D721Med (cell line): ENCODE measurements at places on chromosomes 5 and 9.

DNA sequence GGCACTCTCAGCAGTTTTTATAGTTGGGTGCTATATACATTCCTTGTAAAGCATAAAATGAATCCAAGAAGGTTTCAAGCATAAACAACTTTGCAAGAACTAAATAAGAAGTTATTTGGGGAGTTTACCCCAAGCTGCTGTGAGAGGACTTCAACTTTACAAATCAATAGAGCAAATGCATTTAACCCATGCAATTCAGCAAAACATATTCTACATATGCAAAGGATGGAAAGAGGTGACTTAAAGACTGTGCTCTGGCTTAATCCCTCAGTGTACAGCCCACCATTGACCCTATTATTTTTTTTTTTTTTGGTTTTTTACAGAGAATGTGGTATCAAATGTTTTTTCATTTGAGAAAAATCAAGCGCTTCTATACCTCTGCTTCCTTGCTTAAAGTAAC is 736.5 kb downstream of the CETN3 start:
- DNase-seq = no peak

DNA sequence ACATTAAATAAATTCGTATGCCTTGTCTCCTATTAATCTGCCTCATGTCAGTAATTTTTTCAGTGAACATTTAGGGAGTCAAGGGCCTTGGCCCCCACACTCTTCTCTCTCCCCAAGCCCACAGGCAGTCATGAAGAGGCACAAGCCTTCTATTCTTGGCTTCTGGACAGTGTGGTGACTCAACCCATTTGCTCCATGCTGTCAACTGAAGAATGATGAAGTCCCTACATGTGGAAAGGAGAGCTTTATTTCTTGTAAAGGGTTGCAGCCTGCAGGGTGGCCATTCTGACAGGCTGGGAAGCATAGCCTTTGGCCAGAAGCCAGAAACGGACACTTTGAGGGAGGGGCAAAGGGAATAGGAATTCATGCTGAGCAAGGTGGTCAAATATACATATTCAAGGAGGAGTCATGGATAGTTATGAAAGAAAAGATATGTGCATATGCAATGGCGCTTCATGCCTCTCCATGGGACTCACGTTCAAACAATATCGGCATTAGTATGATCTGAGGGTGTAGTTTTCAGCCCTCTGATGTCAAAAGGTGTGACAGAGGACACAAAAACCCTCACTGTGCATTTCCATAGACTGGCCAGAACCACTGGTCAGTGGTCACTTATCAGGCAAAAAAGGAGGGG is 31.3 kb downstream of the ANKRA2 start:
- no peak for DNase-seq

GRCh38 chr9:88015606-88016005 is 41.3 kb upstream of the CDK20 start:
- DNase-seq = no peak

- DNase-seq = no peak
Measured at GRCh38 chr5:1735320-1735970, 64.2 kb downstream of the MRPL36 start.

GRCh38 chr9:14366076-14366475 is 52.1 kb upstream of the NFIB start:
- DNase-seq = no peak

GRCh38 chr9:98575379-98576346 is 133.1 kb downstream of the GABBR2 start:
- no peak for DNase-seq

- DNase-seq = no peak
Measured at GRCh38 chr5:73693573-73694061, 67.6 kb downstream of the ARHGEF28 start.

- DNase-seq = no peak
Measured at GRCh38 chr5:59328709-59329296, 564.7 kb downstream of the PDE4D start.

GRCh38 chr5:140633021-140633471 is at the start of gene CD14:
Gene CD14 (minus strand): TSS chr5:140633175. CDS start chr5:140633071, 104 bp downstream.
- DNase-seq = no peak

GRCh38 chr9:90099262-90099963 is 494.6 kb downstream of the GADD45G start:
- DNase-seq = no peak

GRCh38 chr5:98158440-98158839 is 615.0 kb upstream of the RGMB start:
- DNase-seq = no peak
